ENCODE measurements at places on chromosomes 3 and 15. TPM values are rescaled to one million over a fixed set of nuclear protein-coding genes. Genes with fewer than 3 reads are reported as not detected.

DNA sequence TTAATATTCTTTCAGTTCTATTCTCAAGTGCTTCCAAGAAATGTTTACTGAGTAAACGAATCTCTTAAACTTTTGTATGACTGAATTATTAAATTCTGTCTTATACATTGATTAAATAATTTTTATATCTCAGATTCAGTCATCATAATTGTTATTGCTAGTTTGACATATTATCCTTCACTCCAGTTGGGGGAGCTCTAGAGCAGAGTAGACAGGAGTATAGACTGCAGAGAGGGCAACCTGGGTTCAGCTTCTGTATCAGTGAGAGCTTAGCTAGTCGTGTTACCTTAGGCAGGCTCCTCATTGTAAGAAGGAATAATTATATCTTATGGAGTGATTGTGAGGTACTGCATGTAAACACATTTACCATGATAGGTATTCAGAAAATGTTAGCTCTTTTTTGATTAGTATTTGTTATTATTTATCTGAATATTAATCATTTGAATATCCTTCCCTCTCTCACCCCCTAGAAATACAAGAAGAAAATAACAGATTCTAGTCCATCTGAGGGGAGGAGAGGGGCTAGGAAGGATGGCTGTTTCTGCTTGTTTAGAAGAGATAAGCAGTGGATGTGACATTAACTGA, 31.0 kb upstream of the ZCWPW2 start:
- DNase-seq: no peak

- DNase-seq: no peak
Measured at GRCh38 chr3:147799601-147800000, 390.4 kb downstream of the ZIC1 start.

GRCh38 chr15:71742964-71743363, 67.4 kb upstream of the NR2E3 start:
- DNase-seq: no peak

- no peak for DNase-seq
Measured at GRCh38 chr15:58014470-58014869, 51.0 kb downstream of the ALDH1A2 start.

DNA sequence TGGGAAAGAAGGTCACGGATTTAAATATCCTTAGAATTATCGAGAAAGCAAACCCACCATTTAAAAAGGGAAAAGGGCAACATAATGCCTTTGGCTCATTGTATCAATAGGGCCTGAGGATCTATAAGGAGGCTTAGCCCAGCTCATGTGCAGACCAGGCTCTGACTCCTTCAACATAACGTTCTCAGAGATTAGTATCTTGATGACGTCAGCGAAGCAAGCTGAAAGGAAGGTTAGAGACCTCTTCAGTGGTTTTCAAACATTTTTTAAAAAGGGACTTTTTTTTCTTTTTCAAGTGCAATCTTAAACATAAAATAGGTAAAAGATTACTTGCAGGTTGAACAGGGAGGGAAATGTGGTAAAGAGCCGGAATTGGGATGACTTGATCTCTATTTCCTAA, 463.9 kb upstream of the ADAMTS9 start:
- no peak for DNase-seq

- DNase-seq: peak; percentile 82
Measured at GRCh38 chr3:124845406-124845805, 41.8 kb downstream of the ITGB5 start.

GRCh38 chr3:30492322-30493192, 113.8 kb upstream of the TGFBR2 start:
- no peak for DNase-seq

- no peak for DNase-seq
Measured at GRCh38 chr3:143298886-143299535, 179.4 kb downstream of the CHST2 start.

GRCh38 chr15:77768107-77768506, 135.4 kb upstream of the LINGO1 start:
- DNase-seq: no peak

The WWTR1 gene
- 49.7 TPM for total RNA-seq
